HT1080 (cell line): ENCODE measurements at places on chromosomes 4 and X.

DNA sequence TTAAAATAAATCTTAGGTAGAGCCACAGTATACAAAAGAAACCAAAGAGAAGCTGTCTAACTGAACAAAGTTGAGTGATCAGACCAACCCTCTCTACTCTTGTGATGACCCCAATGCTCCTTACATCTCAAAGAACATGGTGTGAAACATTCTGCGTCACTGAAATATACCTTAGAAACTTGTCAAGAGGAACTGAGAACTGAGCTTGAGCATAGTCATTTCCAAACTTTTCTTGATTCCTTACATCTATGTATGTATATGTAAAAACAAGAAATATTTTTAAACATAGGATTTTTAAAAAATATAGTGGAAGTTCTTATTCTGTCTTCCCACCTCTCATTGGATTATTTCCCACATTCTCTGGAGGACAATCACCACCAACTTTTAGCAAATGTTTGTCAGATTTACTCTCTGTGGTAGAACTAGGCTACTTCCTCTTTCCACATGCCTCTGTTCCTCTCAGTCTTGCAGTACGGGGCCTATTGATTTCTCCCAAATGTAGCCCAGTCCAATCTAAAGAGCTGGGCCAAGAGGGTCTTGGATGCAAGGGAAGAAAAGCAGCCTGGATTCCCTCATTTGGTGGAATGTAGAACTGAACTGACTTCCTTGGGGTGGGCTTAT is 98.2 kb upstream of the HHIP start:
- no peak for DNase-seq

DNA sequence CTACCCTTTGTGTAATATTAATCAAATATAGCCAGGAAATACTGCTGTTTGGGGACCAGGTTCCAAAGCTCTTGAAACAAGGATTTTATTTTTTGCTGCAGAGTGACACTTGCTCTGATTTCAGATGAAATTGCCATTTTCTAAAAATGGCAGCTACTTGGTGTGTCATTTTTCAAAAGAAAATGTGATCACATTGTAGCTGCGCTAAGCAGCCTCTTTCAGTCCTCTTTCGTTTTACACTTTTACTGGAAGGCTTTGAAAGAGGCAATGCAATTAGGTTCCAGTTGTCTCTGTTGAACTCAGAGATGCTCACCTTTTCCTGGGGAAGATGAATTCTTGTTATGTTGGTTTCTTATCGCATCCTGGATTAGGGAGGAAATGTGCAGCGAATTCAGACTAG is 85.1 kb downstream of the CT47B1 start:
- no peak for DNase-seq

- peak; percentile 43 for DNase-seq
Observed at GRCh38 chr4:100461807-100462605, 55.8 kb downstream of the EMCN start.

GRCh38 chrX:13026877-13027652 is 17.4 kb downstream of the FAM9C start:
- no peak for DNase-seq

GRCh38 chr4:164350061-164350460 is 403.9 kb upstream of the SMIM31 start:
- no peak for DNase-seq

GRCh38 chr4:77921701-77922100 is 59.1 kb downstream of the MRPL1 start:
- peak; percentile 95 for DNase-seq
